ENCODE measurements at places on chromosomes 16 and 17.

- no peak for DNase-seq
Measured at GRCh38 chr17:16878084-16878483, 93.8 kb downstream of the TNFRSF13B start.

GRCh38 chr17:27560668-27561067 lies 70.3 kb upstream of the LGALS9 start:
- DNase-seq: no peak

DNA sequence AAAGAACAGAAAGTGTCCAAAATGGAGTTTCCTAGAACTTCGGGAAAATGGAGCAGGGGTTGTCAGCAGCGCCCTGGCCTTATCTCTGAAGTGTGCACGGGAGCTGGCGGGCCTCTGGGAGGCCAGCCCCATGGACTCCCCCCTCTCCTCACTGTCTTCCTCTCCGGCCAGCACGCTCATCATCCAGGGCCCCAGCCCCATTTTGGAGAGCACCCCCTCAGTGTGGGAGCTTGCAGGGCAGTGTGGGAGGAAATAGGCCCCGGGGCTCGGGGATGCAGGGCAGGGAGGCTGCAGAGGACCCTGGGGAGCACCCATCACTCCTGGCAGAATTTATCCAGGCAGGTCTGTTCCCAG lies 4.9 kb upstream of the PABPN1L start:
- no peak for DNase-seq

- DNase-seq: no peak
Measured at GRCh38 chr16:49563666-49564065, 190.1 kb downstream of the C16orf78 start.

GRCh38 chr17:27566671-27567562 lies 64.1 kb upstream of the LGALS9 start:
- no peak for DNase-seq

GRCh38 chr17:80414508-80414802 lies 512 bp upstream of the ENDOV start:
- no peak for DNase-seq

GRCh38 chr16:6574146-6574545 lies 758.5 kb upstream of the RBFOX1 start:
- DNase-seq: no peak

- no peak for DNase-seq
Measured at GRCh38 chr16:17638134-17638533, 167.4 kb upstream of the XYLT1 start.

DNA sequence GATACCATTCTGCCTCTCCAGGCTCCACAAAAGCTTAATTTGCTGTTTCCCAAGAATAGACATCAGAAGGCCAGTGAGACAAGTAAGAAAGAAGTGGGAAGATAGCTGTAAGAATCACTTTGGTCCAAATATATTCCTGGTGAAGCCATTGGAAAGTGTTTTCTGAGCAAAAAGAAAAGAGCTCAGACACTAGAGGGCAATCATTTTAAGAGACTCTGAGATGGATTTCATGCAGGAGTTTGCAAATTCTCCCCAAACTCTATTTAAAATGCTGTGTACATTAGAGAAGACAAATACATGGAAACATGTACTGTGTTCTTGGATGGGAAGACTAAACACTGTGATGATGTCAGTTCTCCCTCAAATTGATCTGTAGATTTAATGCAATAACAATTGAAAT lies 8.0 kb upstream of the SLC6A2 start:
- no peak for DNase-seq

GRCh38 chr16:67426950-67427349 lies 4.0 kb upstream of the HSD11B2 start:
- DNase-seq: no peak

- no peak for DNase-seq
Measured at GRCh38 chr17:58741121-58741625, 14.5 kb upstream of the PPM1E start.

Measured in stimulated activated CD4-positive, alpha-beta T cell treated with anti-CD3 and anti-CD28 coated beads, TNF-alpha, amount 100 ng/mL, for 24 hours (primary cell).